ENCODE measurements at places on chromosomes 7 and 10.

GRCh38 chr10:133159950-133160825 lies at the start of gene KNDC1:
Gene KNDC1 (plus strand): TSS chr10:133160219. CDS start chr10:133160468, 249 bp downstream.
- H3K4me3 ChIP-seq, result peak within 1 kb of the TSS; percentile 21
- H3K4me1 ChIP-seq, result no peaks in the 10 kb centered on the region
- H3K27ac ChIP-seq, result no peak within 1 kb of the TSS
- no peaks in the 10 kb centered on the region for H3K36me3 ChIP-seq
- peak; percentile 18 for DNase-seq
- peaks cover 4% of the 10 kb centered on the region for H3K27me3 ChIP-seq

GRCh38 chr10:79050896-79051555 lies 17.7 kb upstream of the ZMIZ1 start:
- H3K36me3 ChIP-seq, result no peaks in the 10 kb centered on the region
- no peak overlapping the region for H3K4me3 ChIP-seq
- H3K4me1 ChIP-seq, result peaks cover 26% of the 10 kb centered on the region
- no peaks in the 10 kb centered on the region for H3K27me3 ChIP-seq
- DNase-seq, result no peak

DNA sequence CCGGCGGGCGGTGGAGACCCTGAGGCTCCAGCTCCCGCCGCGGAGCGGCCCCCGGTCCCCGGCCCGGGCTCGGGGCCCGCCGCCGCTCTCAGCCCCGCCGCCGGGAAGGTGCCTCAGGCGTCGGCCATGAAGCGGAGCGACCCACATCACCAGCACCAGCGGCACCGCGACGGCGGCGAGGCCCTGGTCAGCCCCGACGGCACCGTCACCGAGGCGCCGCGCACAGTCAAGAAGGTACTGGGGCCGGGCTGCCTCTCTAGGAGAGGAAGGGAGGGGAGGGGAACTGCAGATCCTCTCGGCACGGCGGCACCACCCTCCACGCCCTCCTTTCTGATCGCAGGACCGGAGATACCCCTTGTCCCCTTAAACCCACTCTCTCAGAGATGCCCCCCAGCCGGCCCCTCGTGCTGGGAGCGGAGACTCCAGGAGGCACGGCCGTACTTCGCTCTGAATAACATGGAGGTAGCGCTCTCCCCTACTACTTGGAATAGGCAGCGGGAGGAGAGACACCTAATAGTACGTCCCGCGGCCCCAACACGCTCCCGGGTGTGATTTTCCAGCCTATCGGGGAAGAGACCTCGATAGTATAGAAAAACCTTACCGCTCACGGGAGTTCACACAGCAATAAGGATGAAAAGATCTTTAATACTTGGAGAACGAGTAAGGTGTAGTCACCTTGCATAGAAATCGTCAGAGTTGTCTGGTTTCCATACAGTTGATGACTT lies 538 bp downstream of the AHCYL2 start:
- DNase-seq, result peak; percentile 56
- H3K4me3 ChIP-seq, result peak overlapping the region; percentile 95
- H3K27ac ChIP-seq, result peak overlapping the region; percentile 67
- peaks cover 29% of the 10 kb centered on the region for H3K4me1 ChIP-seq

DNA sequence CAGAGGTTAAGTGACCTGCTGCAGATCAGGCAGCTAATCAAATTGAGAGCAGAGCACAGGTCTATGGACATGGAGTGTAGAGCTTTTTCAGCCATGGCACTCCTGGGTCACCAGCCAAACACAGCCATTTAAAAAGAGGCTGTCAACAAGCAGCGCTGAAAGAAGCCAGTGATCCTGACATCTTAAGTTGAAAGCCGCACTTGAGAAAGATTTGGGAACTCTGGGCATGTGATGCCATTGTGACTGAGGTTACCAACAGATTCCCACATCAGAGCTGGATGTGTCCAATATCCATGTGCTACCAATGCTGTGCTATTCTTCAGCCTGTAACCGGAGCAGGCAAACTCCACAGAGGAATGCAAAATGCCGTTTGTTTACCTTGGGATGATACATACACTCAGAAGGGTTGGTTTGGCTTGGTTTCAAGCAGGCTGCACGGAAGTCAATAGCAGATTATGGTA lies 56.2 kb upstream of the ABLIM1 start:
- H3K27me3 ChIP-seq, result peaks cover 46% of the 10 kb centered on the region
- no peak overlapping the region for H3K27ac ChIP-seq
- H3K4me1 ChIP-seq, result no peaks in the 10 kb centered on the region
- no peaks in the 10 kb centered on the region for H3K36me3 ChIP-seq

- peak; percentile 71 for DNase-seq
- peak overlapping the region; percentile 89 for H3K4me3 ChIP-seq
- H3K36me3 ChIP-seq, result peaks cover 25% of the 10 kb centered on the region
- peaks cover 28% of the 10 kb centered on the region for H3K4me1 ChIP-seq
- H3K27ac ChIP-seq, result peak overlapping the region; percentile 87
These were observed 922 bp downstream of the PPA1 start for GRCh38 chr10:70232155-70232858.

DNA sequence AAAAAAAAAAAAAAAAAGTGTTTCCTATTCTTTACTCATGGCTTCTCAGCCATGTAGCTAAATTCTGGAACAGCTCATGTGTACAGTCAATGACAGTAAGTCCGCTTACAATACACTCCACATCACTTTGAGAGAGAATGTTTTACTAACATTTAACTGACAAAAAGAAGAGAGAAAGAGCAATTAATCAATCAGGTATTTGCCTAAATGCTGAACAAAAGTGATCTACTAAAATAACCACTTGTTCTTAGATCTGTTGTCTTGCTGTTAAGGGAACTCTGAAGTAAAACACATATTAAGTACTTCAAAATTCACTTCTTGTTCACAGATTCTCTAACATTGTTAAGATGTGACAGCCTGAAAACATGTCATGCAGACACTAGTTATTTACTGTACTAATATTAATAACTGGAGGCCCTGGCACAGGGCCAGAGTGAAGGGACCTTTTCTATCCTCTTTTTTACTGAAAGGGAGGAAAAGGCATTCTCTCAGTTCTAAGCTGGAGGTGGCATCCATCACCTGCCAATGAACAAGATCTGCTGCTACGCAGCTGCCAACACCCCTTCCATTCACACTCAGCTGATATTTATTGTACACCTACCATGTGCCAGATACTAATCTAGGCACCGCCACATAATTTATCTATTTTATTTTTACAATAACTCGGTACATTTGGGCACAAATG lies 72.6 kb downstream of the AHR start:
- H3K27ac ChIP-seq, result no peak overlapping the region
- no peak overlapping the region for H3K4me3 ChIP-seq
- no peak for DNase-seq
- no peaks in the 10 kb centered on the region for H3K36me3 ChIP-seq
- H3K27me3 ChIP-seq, result peaks cover 5% of the 10 kb centered on the region

GRCh38 chr7:115043605-115044004 lies 121.7 kb downstream of the MDFIC start:
- H3K4me1 ChIP-seq, result peaks cover 3% of the 10 kb centered on the region
- H3K27me3 ChIP-seq, result peaks cover 21% of the 10 kb centered on the region
- H3K4me3 ChIP-seq, result no peak overlapping the region
- DNase-seq, result no peak
- H3K27ac ChIP-seq, result no peak overlapping the region
- no peaks in the 10 kb centered on the region for H3K36me3 ChIP-seq

DNA sequence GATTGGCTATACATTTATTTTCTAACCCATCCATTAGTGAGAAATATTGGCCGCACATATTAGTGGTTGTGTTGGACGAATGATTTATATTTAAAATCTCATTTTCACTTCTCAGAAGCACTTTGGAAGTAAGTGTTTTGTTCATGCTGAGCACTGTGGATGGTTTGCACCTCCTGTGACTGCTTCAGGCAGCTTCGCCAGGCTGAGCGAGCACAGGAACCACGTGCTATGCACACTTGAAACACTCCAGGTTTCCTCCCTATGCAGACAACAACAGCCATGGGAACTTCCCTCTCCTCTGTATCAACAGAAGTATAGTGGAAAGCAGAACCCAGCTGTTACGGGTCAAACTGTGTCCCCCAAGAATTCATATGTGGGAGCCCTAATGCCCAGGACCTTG lies 67.3 kb upstream of the WDR11 start:
- H3K27ac ChIP-seq, result no peak overlapping the region
- H3K27me3 ChIP-seq, result no peaks in the 10 kb centered on the region
- H3K4me1 ChIP-seq, result no peaks in the 10 kb centered on the region
- DNase-seq, result no peak
- no peak overlapping the region for H3K4me3 ChIP-seq

- H3K36me3 ChIP-seq, result peaks cover 3% of the 10 kb centered on the region
- no peak overlapping the region for H3K4me3 ChIP-seq
- no peak overlapping the region for H3K27ac ChIP-seq
- no peak for DNase-seq
These were observed 4.2 kb downstream of the CYP26A1 start for GRCh38 chr10:93077860-93078337.

DNA sequence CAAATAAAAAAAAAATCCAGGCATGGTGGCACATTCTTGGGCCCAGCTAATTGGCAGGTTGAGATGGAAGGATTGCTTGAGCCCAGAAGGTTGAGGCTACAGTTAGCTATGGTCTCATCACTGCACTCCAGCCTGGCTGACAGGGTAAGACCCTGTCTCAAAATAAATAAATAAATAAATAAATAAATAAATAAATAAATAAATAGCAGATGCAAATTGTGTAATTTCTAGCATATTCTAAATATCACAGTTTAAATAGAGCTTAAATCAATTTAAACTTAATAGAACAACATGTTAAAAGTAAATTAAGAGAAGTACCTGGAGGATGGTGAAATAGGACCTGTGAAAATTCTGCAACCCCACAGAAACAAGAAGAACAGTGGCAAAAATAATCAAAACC lies 290.5 kb downstream of the TFEC start:
- no peaks in the 10 kb centered on the region for H3K4me1 ChIP-seq
- H3K36me3 ChIP-seq, result no peaks in the 10 kb centered on the region
- no peak overlapping the region for H3K4me3 ChIP-seq
- H3K27me3 ChIP-seq, result no peaks in the 10 kb centered on the region

DNA sequence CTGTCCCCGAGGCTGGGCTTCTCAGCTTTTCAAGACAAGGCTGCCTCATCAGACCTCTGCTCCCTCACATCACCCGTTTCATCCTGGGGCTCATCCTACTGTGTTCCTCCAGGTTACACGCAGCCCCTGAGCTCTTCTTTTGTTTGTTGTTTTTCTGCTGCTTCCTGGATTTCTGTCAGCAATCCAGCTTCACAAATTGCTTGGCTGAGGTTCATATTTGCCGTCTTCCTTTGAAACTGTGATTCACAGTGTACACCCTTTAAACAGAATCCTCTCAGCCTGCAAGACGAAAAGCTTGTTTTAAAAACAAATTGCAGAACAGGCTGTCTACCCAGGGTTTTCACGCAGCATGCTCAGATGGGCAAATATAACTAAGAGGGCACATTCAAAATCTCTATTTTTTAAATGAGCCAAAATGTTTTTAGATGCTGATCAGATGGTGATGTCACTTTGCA lies 39.1 kb upstream of the PARD3 start:
- no peak overlapping the region for H3K27ac ChIP-seq
- no peaks in the 10 kb centered on the region for H3K27me3 ChIP-seq
- no peaks in the 10 kb centered on the region for H3K4me1 ChIP-seq
- no peak for DNase-seq
- H3K4me3 ChIP-seq, result no peak overlapping the region

- peaks cover 3% of the 10 kb centered on the region for H3K36me3 ChIP-seq
- H3K27ac ChIP-seq, result no peak overlapping the region
- no peak overlapping the region for H3K4me3 ChIP-seq
- DNase-seq, result no peak
- peaks cover 8% of the 10 kb centered on the region for H3K4me1 ChIP-seq
These were observed 110.4 kb downstream of the HIPK2 start for GRCh38 chr7:139667377-139667776.

DNA sequence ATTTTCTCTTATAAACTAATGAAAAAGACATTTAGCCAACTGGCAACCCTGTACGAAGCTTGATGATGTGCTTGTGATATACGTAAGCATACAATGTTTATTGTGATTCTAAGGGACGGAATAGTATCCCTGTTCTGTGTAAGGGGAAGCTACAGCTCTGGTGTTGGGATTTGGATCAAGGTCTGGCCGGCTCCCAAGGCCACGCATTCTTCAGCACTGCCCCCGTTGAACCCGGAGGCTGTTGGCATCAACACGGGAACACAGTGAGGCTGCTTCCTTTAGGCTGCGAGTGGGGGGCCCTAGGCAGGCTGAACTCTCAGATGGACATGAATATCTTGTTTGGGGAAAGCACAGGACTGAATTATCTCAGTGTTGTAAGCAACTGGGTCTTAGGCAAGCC lies 180.6 kb downstream of the CAMK1D start:
- H3K4me1 ChIP-seq, result peaks cover 4% of the 10 kb centered on the region
- no peaks in the 10 kb centered on the region for H3K36me3 ChIP-seq
- no peak overlapping the region for H3K27ac ChIP-seq
- H3K27me3 ChIP-seq, result no peaks in the 10 kb centered on the region

DNA sequence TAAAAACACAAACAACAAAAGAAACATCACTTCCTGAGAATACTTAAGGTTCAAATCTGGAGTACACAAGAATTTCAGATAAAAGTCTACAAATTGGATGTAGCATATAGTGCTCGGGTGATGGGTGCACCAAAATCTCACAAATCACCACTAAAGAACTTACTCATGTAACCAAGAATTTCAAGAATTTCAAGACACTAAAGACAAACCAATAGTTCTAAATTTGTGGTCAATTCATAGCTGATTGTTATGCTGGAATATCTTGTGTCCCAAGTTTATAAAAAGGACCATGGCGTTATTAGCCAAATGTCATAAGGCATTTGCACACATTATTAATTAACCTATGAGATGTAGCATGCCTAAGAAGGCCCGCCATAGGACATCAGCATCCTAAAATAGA lies 1204.1 kb upstream of the AUTS2 start:
- no peaks in the 10 kb centered on the region for H3K36me3 ChIP-seq
- H3K27ac ChIP-seq, result no peak overlapping the region
- no peaks in the 10 kb centered on the region for H3K4me1 ChIP-seq
- no peak for DNase-seq
- no peaks in the 10 kb centered on the region for H3K27me3 ChIP-seq

GRCh38 chr10:85979598-85979997 lies 387.0 kb downstream of the GRID1 start:
- no peaks in the 10 kb centered on the region for H3K4me1 ChIP-seq
- H3K36me3 ChIP-seq, result no peaks in the 10 kb centered on the region
- no peak for DNase-seq
- peaks cover 7% of the 10 kb centered on the region for H3K27me3 ChIP-seq
- H3K27ac ChIP-seq, result no peak overlapping the region

GRCh38 chr10:12949248-12949647 lies 52.3 kb downstream of the CCDC3 start:
- no peak overlapping the region for H3K27ac ChIP-seq
- no peak for DNase-seq
- H3K36me3 ChIP-seq, result no peaks in the 10 kb centered on the region
- H3K4me1 ChIP-seq, result no peaks in the 10 kb centered on the region

DNA sequence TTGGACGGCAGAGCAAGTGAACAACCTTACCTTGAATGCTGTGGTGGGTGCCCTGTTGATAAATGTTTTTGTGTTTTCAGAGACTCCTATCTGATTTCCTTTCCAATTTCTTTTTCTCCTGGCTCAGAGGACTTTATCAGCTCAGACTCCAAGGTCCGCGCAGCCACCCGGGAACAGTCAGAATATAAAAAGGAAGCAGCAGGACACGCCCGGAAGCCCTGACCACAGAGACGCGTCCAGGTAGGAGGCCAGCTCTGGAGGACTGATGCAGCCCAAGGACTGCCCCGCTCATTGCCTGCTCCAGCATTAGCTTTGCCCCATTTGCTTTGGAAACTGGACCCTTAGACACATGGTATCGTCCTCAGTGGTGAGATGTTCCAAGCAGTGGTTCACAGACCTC lies 61.3 kb downstream of the TACC2 start:
- H3K4me3 ChIP-seq, result no peak overlapping the region
- H3K4me1 ChIP-seq, result no peaks in the 10 kb centered on the region
- no peak for DNase-seq
- H3K36me3 ChIP-seq, result no peaks in the 10 kb centered on the region
- no peak overlapping the region for H3K27ac ChIP-seq
- no peaks in the 10 kb centered on the region for H3K27me3 ChIP-seq

All from T-helper 2 cell treated with Interferon-gamma antibody and Interleukin-4, amounts not matched to agents 5 μg/mL and 100 μg/mL, for 36 hours (primary cell).